ENCODE measurements at places on chromosomes 7 and 10.

DNA sequence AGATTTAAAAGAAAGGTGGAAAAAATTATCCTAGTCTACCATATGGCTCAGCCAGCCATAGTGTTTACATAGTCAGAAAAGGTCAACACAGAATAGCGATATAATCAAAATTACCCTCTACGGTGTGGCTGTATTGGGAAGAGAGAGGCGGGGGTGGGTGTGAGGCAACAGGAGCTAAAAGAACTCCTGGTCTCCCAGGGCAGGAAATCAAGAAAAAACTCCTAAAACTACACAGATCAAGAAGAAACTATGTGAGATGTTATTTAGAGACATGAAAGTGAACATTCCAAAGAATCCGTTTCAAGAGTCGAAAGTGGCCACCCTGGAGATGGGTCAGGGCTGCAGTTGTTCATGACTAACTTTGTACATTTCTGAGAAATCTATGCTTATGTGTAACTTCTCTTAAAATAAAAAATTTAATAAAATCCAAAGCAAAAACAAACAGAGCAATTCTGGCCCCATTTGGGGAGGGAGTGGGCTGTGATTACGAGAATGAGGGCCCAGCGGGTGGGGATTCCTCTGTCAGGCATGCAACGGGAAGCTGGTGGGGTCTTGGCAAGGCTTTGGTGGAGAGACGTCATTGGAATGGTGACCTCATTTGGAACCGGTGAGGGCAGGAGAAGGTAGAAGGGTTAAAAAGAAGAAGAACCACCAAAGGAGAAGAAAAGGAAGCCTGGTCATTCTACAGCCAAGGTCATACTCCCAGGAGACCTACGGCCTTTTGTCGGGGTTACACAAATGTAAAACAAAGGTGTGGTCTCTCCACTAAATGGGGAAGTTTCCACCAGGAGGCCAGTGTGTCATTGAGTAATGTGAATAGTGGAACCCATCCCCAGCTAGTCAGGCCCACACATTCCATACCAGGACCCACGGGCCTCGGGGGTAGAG lies 71.2 kb upstream of the DUSP5 start:
- no peak for DNase-seq

DNA sequence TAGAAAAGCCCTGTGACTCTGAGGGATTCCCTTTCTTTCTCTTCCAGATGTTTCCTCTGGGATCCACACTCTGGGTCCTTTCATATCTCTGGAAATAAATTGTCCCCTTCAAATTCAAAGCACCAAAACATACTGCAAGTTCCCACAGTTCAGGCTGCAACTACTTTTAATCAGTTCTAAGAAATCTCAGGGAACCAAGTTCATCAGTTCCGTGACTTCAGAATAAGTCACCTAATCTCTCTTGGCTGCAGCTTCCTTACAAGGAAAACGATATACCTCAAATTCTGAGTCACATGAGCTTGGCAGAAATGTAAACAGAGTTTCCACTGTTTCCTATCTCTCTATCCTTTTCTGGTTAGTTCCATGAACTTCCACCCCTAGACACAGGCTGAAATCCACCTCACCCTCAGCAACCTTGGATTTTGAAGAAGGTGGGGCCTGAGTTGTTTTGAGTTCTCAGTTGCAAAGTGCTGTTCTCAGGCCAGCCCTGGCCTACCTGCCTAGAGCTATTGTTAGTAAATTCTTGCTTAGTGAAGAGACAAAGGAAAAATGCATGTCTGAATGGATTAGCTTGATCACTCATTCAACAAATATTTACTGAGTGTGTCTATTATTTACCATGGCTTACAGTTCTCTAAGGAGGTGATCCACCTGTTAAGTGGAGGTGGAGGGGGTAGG lies 59.3 kb upstream of the IL6 start:
- DNase-seq, result no peak

DNA sequence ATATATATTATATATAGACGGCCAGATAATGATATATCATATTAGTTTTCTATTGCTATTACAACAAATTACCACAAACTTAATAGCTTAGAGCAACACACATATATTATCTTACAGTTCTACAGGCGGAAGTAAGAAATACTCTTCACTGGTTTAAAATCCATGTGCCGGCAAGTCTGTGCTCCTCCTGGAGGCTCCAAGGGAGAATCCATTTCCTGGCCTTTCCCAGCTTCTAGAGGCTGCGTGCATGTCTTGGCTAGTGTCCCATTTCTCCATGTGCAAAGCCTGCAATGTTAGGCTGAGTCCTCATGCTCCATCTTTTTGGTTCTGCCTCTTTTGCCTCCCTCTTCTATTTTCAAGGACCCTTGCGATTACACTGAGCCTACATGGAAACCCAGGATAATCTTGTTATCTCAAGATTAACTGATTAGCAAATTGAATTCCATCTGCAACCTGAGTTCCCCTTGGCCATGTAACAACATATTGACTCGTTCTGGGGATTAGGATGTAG lies 23.9 kb upstream of the PNLIPRP3 start:
- DNase-seq, result no peak

- no peak for DNase-seq
These were observed 5.9 kb upstream of the MAGI2 start for GRCh38 chr7:79459381-79459780.

DNA sequence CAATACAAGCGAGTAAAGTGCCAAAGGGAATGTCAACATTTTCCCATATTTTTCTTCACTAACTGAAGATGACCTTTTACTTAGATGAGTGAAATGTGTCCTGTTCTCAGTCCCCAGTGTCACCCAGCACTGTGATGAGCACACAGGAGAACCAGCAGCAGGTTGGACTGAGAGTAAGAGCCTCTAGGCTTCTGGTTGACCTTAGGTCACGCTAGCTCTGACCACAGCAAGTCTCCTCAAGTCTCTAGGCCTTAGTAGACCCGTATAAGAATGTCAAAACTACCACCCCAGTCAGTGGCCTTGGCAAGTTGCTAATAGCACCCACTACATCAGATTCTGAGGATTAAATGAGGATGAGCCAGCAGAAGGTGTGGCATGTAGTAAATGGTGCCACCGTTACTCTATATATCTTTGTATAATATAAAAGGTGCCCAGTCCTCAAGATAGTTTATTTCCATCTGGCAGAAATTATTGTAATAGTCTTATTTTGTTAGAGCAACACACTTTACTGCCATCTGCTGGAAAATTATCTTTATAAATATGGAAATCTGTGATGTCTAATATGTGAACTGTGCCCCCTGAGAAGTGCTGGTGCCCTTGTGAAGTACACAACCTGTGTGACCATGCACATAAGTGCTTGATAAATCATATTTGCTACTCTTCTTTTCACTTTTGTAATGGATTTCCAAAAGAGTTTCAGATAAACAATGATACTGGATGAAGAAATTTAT lies 75.7 kb downstream of the SPAG6 start:
- DNase-seq, result no peak
